ENCODE measurements at places on chromosomes 7 and 10. TPM values are rescaled to one million over a fixed set of nuclear protein-coding genes. Genes with fewer than 3 reads are reported as not detected.
A peak's percentile ranks its signal among the peaks of the same experiment; 100 is the strongest.

TBXAS1 gene
- total RNA-seq, result 5.3 TPM

GHITM gene
- 185 TPM for total RNA-seq

ENKUR gene
- not detected for total RNA-seq

C10orf62 gene
- total RNA-seq, result not detected

OR2A7 gene
- not detected for total RNA-seq

CALCR gene
- not detected for total RNA-seq

NAT16 gene
- not detected for total RNA-seq

MACC1 gene
- total RNA-seq, result under 0.01 TPM

DNA sequence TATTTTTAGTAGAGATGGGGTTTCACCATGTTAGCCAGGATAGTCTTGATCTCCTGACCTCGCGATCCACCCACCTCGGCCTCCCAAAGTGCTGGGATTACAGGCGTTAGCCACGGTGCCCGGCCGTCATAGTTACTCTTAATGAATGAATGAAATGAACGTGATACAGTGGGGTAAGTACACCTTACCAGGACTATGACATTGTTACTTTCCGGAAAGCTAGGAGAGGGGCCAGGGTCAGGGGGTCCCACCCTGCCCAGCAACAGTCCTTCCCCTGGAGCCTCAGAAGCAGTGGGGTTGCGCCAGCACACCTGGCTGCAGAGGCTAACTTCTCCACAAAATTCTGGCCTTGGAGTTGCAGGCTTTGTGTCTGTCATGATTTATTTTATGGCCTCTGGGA, 21.4 kb downstream of the VSTM4 start:
- H3K27ac ChIP-seq, result no peak overlapping the region
- peaks cover 3% of the 10 kb centered on the region for H3K36me3 ChIP-seq
- no peak for DNase-seq
- no peak overlapping the region for H3K4me3 ChIP-seq

GRCh38 chr10:51892965-51893658, 193.7 kb upstream of the CSTF2T start:
- no peak overlapping the region for H3K4me3 ChIP-seq
- no peak overlapping the region for H3K27ac ChIP-seq
- H3K36me3 ChIP-seq, result no peaks in the 10 kb centered on the region
- DNase-seq, result peak; percentile 6
- peaks cover 4% of the 10 kb centered on the region for H3K4me1 ChIP-seq
- no peaks in the 10 kb centered on the region for H3K27me3 ChIP-seq

- H3K27me3 ChIP-seq, result no peaks in the 10 kb centered on the region
- no peaks in the 10 kb centered on the region for H3K36me3 ChIP-seq
- DNase-seq, result peak; percentile 88
Observed at GRCh38 chr7:155198901-155199845, 98.5 kb upstream of the INSIG1 start.

DNA sequence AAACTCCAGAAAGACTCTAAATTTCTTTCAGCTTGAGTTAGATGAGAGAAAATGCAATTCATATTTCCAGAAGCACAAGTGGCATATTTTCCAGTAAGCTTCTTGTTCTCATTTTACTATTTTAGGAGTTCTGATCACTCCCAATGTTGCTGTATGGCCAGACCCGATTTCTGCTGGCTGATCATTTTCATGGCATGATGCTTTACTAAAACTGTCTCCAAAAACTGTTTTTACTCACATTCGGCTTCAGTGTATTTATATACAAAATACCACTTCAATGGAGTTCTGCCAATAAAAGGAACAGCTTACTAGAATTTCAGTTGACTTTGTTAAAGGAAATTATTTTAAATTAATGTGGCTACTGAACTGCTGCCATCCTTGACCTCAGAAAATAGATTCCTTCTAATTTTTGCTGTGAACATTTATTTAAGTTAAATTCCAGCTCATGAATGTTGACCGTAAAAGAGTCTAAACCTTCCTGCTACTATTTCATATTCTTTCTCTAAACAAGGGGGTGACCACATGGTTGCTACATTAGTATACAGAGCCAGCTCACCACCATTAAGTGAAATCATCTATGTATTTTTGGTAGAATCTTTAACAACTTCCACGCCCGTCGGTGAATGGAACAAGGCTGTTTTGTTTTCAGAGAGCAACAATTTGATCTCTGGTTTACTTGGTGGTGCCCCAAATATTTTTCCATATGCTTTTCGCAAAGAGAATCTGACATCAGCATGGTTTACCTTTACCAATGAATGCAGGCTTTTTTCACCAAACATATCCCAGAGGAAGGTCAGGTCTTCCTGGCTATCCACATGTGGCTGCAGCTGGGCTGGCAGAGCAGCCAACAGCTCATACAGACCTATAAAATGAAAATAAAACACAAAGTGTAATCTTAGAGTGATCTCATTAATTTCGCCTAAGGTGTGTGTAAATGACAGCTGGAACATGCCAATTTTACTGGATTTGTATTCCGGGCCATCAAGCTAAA, 101.2 kb downstream of the MPP7 start:
- H3K27me3 ChIP-seq, result no peaks in the 10 kb centered on the region
- H3K4me3 ChIP-seq, result no peak overlapping the region

DNA sequence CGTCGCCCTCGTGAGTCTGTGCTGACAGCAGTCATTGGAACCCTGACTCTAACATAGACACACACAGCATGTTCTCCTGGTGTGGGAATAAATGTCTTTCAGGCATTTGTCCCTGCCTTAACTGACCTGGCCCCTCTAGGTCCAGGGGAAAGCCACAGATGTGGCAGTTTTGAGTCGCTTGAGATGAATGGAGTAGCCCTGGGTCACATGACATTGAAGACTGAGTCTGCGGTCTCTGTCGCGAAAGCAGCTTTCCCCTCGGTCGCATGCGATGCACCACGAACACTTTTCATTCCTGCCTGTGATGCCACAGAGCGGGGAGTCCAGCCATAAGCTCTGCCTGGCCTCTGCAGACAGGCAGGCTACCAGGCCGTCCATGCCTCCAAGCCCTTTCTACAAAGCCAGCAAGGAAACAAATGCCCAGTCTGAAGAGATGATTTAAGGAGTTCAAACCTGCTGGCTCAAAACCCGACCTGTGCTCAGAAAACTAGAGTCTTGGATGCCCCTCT, 172.3 kb downstream of the WDR37 start:
- H3K4me3 ChIP-seq, result no peak overlapping the region
- H3K27me3 ChIP-seq, result no peaks in the 10 kb centered on the region
- no peak overlapping the region for H3K27ac ChIP-seq
- DNase-seq, result no peak

GRCh38 chr10:101357958-101358357, 4.0 kb downstream of the BTRC start:
- no peaks in the 10 kb centered on the region for H3K27me3 ChIP-seq
- H3K27ac ChIP-seq, result no peak overlapping the region
- DNase-seq, result no peak
- peaks cover 3% of the 10 kb centered on the region for H3K4me1 ChIP-seq
- H3K36me3 ChIP-seq, result no peaks in the 10 kb centered on the region
- no peak overlapping the region for H3K4me3 ChIP-seq

GRCh38 chr10:5466451-5467206, 32.7 kb downstream of the CALML5 start:
- no peaks in the 10 kb centered on the region for H3K27me3 ChIP-seq
- H3K36me3 ChIP-seq, result no peaks in the 10 kb centered on the region
- peak; percentile 82 for DNase-seq
- H3K4me3 ChIP-seq, result no peak overlapping the region

DNA sequence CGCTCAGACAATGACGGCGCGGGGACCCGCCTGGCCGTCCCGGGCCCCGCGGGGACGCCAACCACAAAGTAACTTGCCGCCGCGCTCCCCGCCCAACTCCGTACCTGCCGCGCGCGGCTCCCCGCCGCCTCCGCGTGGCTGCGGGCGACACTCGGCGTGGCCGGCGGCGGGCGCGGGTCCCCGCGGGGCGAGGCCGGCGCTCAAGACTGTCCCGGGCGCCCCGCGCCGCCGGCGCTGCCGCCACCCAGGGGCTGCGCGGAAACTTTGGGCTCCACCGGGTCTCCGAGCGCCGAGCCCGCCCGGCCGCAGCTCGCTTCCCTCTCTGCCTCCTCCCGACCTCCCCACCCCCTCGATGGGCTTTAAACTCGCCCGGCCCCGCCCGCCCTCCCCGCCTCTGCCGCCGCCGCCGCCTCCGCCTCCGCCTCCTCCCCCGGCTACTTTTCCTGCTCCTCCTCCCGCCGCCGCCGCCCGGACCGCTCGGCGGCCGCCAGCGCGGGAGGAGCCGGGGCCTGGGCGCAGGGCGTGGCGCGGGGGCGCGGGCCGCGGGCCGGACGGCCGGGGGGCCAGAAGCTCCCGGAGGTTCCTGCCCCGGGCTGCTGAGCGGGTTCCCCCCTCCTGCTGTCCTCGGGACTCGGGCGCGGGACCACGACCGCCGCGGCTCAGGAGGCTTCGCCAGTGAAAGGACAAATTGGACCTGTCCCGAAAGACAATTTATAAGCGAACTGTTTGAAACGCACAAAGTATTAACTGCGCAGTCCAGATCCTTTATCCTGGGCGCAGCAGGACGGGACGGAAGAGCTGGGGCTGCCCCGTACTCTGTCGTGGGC, 10.6 kb upstream of the GRB10 start:
- H3K27ac ChIP-seq, result no peak overlapping the region
- peak overlapping the region; percentile 57 for H3K4me3 ChIP-seq
- H3K36me3 ChIP-seq, result no peaks in the 10 kb centered on the region

DNA sequence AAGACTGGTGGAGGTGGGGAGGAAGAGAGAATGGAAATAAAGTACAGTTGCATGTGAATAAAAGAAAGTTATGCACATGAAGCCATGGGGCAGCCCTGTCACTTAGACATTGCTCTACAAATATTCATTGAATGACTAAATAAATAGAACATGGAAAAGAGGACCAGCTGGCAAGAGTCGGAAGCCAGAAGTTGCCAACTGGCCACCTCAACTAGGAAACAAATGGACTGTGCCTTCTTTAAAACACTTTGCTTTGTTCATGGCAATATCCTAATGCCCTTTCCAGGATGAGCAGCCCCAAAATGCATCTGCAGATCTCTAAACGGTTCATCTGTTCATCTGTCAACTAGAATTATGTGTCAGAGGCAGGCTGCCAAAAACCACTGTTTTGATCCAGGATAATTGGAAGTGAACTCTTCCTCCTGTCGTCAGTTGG, 157.3 kb downstream of the NOC3L start:
- H3K4me1 ChIP-seq, result peaks cover 4% of the 10 kb centered on the region
- no peak overlapping the region for H3K4me3 ChIP-seq
- peak; percentile 42 for DNase-seq
- no peaks in the 10 kb centered on the region for H3K36me3 ChIP-seq
- no peak overlapping the region for H3K27ac ChIP-seq
- H3K27me3 ChIP-seq, result peaks cover 2% of the 10 kb centered on the region

- DNase-seq, result peak; percentile 31
- H3K27me3 ChIP-seq, result peaks cover 7% of the 10 kb centered on the region
- no peak overlapping the region for H3K27ac ChIP-seq
- no peak overlapping the region for H3K4me3 ChIP-seq
- H3K4me1 ChIP-seq, result no peaks in the 10 kb centered on the region
Observed at GRCh38 chr10:100103581-100103980, 21.9 kb upstream of the CPN1 start.

GRCh38 chr10:98262571-98262970, 5.4 kb downstream of the LOXL4 start:
- no peak overlapping the region for H3K27ac ChIP-seq
- DNase-seq, result peak; percentile 36
- peaks cover 12% of the 10 kb centered on the region for H3K4me1 ChIP-seq
- H3K4me3 ChIP-seq, result no peak overlapping the region
- no peaks in the 10 kb centered on the region for H3K27me3 ChIP-seq
- H3K36me3 ChIP-seq, result 0 out of 2 replicates have a peak, but pooled peaks cover 3% of the 10 kb centered on the region

DNA sequence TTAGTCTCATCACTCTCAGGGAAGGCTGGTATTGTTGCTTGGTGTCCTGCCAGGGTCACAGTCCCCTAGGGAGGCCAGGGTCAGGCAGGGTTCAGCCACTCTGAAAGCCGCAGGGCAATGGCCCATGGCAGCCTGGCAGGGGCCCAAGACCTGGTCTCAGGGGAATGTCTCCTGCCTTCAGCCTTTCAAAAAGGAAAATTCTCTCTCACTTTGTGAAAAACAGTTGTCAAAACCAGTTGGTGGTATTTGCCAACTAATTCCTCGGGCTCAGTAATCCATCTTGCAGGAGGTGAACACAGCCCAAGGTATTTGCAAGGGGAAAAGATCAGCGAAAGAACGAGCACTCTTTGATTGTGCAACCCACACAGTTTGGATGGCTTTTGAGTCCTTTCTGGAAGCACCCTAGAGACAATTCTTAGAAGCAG, 101.5 kb downstream of the JCAD start:
- DNase-seq, result no peak
- H3K4me3 ChIP-seq, result no peak overlapping the region
- peaks cover 11% of the 10 kb centered on the region for H3K4me1 ChIP-seq
- peaks cover 13% of the 10 kb centered on the region for H3K27me3 ChIP-seq

DNA sequence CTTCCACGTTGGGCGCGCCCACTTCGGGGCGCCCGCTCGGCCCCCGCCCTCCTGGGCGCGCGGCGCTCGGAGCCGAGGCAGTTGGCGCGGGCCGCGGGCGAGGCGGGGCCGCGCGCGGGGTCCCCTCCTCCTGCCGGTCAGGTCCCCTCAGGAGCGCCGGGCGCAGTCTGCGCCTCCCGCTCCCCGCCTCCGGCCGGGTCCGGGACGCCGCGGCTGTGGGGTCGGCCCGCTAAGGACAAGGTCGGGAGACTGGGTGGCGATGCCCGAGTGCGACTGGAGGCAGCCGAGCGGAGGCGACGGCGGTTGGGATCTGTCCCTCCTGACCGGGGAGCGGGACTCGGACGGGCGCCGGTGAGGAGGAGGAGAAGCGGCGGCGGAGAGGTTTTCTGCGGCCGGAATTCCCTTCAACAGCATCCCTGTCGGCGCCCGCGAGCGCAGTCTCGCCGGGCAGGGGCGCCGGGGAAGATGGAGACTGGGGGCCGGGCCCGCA, at the start of gene ATRNL1:
TSS of gene ATRNL1 (plus strand) at position 80 of the 490 bp plus-strand sequence. CDS start at position 466, 386 bp downstream.
- no peaks in the 10 kb centered on the region for H3K36me3 ChIP-seq
- H3K4me3 ChIP-seq, result peak within 1 kb of the TSS; percentile 64
- H3K4me1 ChIP-seq, result no peaks in the 10 kb centered on the region
- H3K27me3 ChIP-seq, result peaks cover 40% of the 10 kb centered on the region
- no peak for DNase-seq

GRCh38 chr7:21361413-21362125, 66.3 kb upstream of the SP4 start:
- no peak overlapping the region for H3K4me3 ChIP-seq
- no peak for DNase-seq
- H3K36me3 ChIP-seq, result no peaks in the 10 kb centered on the region
- no peaks in the 10 kb centered on the region for H3K4me1 ChIP-seq
- H3K27ac ChIP-seq, result no peak overlapping the region

- H3K36me3 ChIP-seq, result no peaks in the 10 kb centered on the region
- peaks cover 79% of the 10 kb centered on the region for H3K27me3 ChIP-seq
- peak; percentile 4 for DNase-seq
- no peak overlapping the region for H3K27ac ChIP-seq
Observed at GRCh38 chr7:155373359-155374273, 75.9 kb downstream of the INSIG1 start.

- no peaks in the 10 kb centered on the region for H3K27me3 ChIP-seq
- H3K4me3 ChIP-seq, result no peak overlapping the region
- no peak overlapping the region for H3K27ac ChIP-seq
- DNase-seq, result no peak
- no peaks in the 10 kb centered on the region for H3K4me1 ChIP-seq
Observed at GRCh38 chr7:5217851-5218331, 27.9 kb downstream of the WIPI2 start.

DNA sequence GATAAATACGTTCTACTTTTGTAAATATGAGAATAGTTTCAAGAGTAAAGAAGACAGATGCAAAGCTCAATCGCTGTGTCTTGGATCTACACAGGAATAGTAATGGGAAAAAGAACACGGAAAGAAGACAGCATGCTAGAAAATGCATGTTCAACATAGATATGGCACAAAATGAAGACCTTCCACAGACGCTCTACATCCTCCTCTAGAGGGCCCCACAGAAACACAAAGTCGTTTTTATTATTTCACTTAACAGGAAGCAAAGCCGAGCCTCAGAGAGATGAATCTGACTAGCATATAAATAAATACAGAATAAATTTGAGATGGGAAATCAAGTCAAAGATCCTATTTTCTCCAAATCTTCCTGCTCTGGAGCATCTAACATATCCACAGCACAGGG, 292.6 kb downstream of the PARD3 start:
- H3K36me3 ChIP-seq, result no peaks in the 10 kb centered on the region
- H3K27me3 ChIP-seq, result no peaks in the 10 kb centered on the region
- DNase-seq, result peak; percentile 35
